ENCODE measurements at places on chromosomes 16 and 17.

- no peak for DNase-seq
Observed at GRCh38 chr17:17816831-17817551, 19.8 kb downstream of the SREBF1 start.

- no peak for DNase-seq
Observed at GRCh38 chr17:46727572-46728348, 90.7 kb downstream of the WNT3 start.

- no peak for DNase-seq
Observed at GRCh38 chr17:16398270-16399267, 16.8 kb upstream of the TRPV2 start.

DNA sequence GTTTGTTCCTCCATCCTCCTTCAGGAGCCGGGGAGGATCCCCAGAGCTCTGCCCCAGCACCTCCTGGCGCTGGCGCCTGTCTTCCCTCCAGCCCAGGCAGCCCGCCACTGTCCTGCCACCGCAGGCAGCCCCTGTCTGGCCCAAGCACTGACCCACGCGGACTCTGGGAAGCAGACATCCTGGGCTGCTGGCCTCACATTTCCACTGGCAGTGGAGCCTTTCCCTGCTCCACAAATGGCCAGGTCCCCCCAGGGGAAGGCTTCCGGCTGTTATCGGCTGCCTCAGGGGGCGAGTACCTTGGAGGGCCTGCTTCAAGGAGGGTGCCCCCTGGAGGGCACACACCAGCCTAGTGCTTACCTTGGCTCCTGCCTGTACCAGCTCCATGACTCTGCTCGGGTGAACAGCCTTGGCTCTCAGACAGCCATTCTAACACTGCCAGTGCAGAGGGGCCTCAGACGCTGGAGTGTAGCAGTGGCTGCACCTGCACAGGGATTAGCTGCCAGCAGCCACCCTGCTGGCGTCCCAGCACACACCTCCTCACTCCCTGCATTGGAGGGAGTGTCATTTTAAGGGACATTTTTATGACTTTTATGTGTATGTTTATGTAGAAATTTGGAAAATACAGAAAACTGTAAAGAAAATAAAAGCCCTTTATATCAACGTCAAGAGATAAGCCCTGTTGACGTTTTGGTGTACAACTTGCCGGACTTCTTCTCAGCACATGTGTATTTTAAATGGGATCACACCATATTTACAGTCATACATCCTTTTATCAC is 21.0 kb downstream of the ACE start:
- no peak for DNase-seq

- DNase-seq: no peak
Observed at GRCh38 chr17:12671906-12672305, 6.2 kb downstream of the MYOCD start.

DNA sequence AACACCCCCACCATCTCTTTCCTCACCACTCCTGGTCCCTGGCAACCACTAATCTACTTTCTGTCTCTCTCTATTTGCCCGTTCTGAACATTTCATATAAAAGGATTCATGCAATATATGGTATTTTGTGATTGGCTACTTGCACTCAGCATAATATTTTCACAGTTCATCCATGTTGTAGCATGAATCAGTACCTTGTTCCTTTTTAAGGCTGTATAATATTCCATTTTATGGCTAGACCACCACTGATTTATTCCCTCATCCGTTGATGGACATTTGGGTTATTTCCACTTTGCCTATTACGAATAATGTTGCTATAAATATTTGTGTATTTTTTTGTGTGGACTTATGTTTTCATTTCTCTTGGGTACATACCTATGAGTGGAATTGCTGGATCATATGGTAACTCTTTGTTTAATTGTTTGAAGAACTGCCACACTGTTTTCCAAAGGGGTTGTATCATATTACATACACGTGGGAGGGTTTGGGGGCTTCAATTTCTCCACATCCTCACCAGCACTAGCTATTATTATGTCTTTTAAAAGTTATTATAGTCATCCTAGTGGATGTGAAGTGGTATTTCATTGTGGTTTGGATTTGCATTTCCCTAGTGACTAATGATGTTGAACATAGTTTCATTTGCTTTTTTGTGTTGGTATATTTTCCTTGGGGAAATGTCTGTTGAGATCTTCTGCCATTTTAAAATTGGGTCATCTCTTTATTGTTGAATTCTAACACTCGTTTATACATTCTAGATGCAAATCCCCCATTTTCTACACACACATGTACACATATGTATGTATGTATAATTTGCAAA is 26.3 kb downstream of the SEC14L5 start:
- DNase-seq: no peak

DNA sequence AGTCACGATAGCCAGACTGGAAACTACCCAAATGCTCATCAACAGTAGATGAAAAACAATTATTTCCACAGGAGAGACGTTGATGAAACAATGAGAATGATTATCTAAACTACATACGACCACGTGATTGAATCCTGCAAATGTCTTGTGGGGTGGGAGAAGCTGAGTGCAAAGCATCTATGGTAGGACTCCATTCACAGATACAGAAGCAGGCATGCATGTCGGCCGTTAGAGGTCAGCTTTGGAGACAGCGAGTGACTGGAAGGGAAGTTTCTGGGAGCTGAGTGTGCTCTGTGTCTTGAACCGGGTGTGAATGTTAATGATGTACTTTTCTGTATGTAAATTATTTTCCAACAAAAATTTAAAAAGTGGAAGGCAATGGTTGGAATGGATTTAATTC is 71.5 kb upstream of the DNAJA2 start:
- DNase-seq: no peak

- DNase-seq: no peak
Observed at GRCh38 chr17:45155029-45155428, 6.6 kb upstream of the HEXIM2 start.

GRCh38 chr17:7281074-7281952 is at the start of gene SLC2A4:
Gene SLC2A4 (plus strand): TSS chr17:7281718. CDS start chr17:7281935, 217 bp downstream.
- peak; percentile 73 for DNase-seq

DNA sequence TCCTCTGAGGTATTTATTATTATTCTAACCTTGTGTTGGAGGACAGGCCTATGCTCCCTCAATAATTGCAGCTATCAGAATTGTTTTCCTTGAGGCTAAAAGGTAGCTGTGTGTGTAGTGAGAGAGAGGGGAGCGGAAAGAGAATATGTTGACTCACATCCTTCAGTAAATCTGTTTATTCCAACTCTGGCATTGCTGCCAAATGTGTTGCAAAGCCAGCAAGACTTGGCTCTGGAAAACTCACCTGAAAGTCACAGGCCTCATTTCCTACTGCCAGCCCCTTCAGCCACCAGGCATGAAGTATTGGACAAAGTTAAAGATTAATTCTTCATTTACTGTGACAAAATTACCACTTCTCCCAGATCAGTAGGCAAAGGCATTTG is 9.6 kb downstream of the CA10 start:
- DNase-seq: no peak

DNA sequence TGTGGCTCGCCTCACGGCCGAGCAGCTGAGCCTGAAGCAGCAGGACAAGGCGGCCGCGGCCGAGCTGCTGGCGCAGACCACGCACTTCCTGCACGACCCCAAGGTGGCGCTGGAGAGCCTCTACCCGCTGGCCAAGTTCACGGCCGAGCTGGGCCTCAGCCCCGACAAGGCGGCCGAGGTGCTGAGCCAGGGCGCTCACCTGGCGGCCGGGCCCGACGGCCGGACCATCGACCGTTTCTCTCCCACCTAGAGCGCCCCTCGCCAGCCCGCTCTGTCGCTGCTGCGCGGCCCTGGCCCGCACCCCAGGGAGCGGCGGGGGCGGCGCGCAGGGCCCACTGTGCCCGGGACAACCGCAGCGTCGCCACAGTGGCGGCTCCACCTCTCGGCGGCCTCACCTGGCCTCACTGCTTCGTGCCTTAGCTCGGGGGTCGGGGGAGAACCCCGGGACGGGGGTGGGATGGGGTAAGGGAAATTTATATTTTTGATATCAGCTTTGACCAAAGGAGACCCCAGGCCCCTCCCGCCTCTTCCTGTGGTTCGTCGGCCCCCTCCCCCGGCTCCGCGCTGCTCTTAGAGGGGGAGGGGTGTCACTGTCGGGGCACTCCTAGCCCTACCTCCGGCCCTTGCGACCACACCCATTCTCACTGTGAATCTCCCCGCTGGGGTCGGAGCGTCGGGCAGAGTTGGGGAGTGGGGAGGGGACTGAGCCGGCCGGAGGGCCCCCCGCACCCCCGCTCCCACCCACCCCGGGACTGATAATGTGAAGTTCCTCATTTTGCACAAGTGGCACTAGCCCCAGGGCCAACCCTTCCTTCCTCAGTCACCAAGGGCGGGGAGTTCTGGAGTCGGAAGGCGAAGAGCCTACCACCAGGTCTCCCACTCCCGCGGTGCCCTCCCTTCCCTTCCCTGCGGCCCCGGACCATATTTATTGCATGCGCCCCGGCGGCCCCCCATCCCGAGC is 4.0 kb downstream of the HIC1 start:
- no peak for DNase-seq

- DNase-seq: no peak
Observed at GRCh38 chr16:50989047-50989446, 162.0 kb downstream of the SALL1 start.

GRCh38 chr16:87317750-87318644 is 805 bp upstream of the C16orf95 start:
- DNase-seq: peak; percentile 25

DNA sequence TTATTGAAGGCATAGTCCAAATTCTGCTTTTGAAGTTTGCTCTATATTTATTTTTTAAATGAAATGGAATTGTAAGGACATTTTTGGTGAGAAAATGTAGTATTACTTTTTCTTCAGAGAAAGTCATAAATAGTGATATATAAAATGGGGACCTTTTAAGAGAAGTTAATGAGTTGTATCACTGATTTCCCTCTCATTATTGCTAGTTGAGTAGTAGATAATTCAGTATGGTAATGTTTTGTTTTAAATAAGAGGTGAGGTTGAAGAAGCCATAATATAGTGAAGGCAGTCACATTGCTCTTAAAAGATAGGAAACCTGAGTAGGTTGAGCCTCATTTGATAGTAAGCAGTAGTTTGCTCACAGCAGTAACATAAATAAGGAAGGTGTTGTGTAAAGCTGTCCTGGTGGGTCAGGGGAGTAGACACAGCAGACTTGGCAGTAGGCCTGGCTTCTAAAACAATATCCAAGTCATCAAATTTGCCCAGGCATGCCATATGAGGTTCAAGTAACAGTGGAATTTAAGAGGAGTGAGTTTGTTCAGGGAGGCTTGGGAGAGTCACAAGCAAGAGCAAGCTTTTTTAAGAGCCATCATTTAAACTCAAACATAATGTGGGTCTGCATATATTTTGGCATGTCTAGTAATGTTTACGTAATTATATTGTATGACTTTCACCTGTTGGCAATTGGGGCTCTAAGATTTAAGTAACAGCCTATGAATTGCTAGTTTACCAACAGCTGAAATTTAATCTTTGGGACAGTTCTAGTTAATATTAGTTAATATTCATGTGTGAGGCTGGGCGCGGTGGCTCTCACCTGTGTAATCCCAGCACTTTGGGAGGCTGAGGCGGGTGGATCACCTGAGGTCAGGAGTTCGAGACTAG is 6.5 kb downstream of the NFATC3 start:
- DNase-seq: no peak

DNA sequence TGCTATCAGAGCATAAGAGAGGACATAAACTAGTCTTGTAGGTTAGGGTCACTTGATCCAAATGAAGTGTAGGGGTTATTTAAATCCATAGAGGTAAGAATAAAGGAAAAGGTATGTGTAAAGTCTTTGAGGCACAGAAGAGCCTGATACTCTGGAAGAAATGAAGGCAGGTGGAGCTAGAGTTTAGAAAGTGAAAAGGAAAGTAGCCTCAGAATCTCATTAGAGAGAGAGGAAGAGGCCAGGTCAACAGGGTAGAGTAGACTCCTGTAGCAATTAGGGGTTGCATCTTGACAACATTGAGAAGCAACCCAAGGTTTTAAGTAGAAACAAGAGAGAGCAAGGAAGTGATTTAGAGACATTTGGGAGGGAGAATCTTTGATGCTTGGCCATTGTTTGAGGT is 235.2 kb upstream of the SOX9 start:
- DNase-seq: no peak

- DNase-seq: no peak
Observed at GRCh38 chr16:68070806-68071517, 14.2 kb upstream of the NFATC3 start.

- DNase-seq: no peak
Observed at GRCh38 chr16:1047801-1048200, 24.7 kb upstream of the SSTR5 start.

GRCh38 chr16:69190046-69190588 is 3.2 kb downstream of the SNTB2 start:
- DNase-seq: no peak

- DNase-seq: no peak
Observed at GRCh38 chr17:74427048-74427762, 4.7 kb upstream of the GPRC5C start.

GRCh38 chr16:59042301-59042700 is 308.2 kb upstream of the GOT2 start:
- no peak for DNase-seq

- DNase-seq: no peak
Observed at GRCh38 chr17:69882281-69882680, 192.7 kb upstream of the KCNJ16 start.

DNA sequence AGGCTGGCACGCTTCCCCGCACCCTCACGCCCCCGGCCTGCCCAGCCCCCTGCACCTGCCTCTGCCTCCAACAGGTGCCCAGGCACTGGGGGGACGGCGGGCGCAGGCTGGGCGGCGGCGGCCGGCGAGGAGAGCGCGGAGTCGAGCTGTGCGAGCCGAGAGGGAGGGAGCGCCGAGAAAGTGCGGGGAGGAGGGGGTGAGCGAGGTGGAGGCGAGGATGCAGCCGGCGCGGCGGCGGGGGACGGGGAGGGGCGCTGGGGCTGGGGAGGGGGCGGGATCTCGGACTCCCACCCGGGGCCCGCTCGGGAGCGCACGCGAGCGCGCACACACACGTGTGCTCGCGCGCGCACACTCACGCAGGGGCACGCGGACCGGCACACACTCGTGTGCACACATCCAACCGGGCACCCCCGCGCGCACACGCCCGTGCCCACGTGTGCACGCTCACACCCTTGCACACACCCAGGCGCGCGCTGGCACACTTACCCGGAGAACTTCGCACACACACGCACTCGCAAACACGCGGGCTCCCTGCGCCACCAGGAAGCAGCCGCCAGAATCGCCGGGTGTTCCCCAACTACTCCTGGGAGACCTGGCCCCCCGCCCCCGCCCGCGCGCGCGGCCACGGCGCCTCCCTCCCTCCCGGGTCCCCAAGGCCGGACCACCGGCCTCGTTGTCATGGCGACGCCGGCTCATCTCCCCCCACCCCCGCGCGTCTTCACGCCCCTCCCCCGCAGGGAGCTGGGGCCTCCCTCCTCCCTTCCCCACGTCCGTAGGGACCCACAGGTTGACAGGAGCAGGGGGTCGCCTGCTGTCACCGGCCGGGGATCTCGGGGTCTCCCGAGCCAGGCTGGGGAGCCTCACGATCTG is at the start of gene DOC2A:
DOC2A (minus strand) TSS at position 184 of the 870 bp plus-strand sequence. CDS start 805 bp downstream, outside the sequence.
- no peak for DNase-seq

DNA sequence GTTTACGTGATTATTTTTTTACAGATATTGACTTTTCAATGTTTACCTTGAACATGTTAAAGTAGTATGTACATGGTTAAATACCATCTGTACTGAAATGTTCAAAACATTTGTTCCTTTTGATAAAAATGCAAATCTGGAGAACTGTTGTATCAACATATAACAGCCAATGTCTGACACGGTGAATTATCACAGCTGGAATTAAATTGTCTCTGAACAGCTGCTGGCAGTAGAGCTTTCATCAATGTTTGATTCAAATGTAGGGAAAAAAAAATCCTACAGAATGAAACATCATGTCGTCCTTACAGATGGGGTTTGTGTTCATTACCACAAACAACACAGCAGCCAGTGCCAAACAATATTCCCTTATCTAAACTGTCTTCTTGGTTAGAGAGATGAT is 79.9 kb downstream of the TOX3 start:
- DNase-seq: no peak

- no peak for DNase-seq
Observed at GRCh38 chr16:8229011-8229520, 361.2 kb downstream of the TMEM114 start.

All from skeletal muscle cell (primary cell).